HS-5 (cell line): ENCODE measurements at places on chromosomes 16 and 17.

- DNase-seq, result no peak
Observed at GRCh38 chr16:90008708-90009145, 10.5 kb downstream of the DBNDD1 start.

- no peak for DNase-seq
Observed at GRCh38 chr17:47066095-47066494, 87.0 kb upstream of the RPRML start.

GRCh38 chr16:17784073-17784472 lies 313.3 kb upstream of the XYLT1 start:
- DNase-seq, result no peak

DNA sequence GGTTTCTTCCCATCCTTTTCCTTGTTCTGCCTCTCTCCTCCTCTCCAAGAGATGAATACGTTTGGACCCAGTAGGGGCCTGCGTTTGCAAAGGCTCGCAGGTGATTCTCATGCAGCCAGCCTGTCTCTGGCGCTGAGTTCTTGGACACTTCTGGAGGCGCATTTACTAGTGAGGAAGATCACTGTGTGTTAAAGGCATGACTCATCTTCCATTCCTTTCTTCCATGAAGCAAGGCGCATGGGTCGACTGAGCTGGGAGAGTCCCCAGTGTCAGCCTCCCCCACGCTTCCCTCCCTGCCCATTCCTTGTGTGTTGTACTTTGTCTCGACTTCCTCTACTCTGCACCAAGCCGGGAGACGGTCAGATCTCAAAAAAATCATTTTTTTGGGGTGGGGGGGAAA lies 159.9 kb upstream of the EEF2KMT start:
- no peak for DNase-seq

- DNase-seq, result no peak
Observed at GRCh38 chr16:48602356-48603014, 7.5 kb downstream of the N4BP1 start.

DNA sequence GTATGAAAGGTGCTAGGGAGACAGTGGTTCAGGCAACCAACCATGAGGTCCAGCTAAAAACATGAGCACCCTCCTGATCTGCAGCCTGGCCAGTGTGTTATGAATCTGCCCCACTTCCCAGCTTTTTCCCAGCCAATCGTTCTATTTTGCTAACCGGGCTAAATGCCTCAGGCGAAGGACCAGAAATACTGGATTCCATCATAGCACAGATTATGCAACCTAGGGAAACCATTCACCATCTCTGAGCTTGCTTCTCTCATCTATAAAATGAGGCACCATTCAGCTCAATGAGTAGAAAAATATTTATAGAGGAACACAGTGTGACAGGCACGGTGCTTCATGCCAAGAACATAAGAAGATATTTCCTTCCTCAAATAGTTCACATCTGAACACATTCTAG lies 45.2 kb upstream of the NUDT7 start:
- DNase-seq, result no peak

- DNase-seq, result no peak
Observed at GRCh38 chr16:77657016-77657415, 65.3 kb upstream of the NUDT7 start.

DNA sequence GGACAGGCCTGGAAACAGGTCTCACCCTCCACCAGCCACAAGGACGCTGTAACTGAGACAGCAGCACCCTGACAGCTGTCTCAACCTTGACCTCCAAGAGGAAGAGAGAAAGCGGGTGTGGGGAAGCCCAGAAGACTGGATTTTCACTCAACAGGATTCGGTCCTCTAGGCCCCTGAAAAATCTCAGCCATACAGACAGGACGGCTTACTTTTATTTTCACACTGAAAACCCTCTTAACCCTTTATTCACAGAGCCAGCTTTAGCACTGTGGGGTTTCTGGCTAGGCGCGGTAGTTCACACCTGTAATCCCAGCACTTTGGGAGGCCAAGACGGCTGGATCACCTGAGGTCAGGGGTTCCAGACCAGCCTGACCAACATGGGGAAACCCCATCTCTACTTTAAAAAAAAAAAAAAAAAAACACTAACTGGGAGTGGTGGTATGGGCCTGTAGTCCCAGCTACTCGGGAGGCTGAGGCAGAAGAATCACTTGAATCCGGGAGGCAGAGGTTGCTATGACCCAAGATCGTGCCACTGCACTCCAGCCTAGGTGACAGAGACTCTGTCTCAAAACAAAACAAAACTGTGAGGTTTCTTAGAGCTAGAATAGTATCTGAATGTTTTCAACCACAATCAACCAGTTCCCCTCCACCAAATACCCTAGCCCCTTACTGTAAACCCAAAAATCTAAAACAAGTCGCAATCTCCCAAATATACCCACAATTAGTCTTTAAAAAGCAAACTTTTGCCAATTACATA lies 5.3 kb downstream of the ANKRD11 start:
- no peak for DNase-seq

DNA sequence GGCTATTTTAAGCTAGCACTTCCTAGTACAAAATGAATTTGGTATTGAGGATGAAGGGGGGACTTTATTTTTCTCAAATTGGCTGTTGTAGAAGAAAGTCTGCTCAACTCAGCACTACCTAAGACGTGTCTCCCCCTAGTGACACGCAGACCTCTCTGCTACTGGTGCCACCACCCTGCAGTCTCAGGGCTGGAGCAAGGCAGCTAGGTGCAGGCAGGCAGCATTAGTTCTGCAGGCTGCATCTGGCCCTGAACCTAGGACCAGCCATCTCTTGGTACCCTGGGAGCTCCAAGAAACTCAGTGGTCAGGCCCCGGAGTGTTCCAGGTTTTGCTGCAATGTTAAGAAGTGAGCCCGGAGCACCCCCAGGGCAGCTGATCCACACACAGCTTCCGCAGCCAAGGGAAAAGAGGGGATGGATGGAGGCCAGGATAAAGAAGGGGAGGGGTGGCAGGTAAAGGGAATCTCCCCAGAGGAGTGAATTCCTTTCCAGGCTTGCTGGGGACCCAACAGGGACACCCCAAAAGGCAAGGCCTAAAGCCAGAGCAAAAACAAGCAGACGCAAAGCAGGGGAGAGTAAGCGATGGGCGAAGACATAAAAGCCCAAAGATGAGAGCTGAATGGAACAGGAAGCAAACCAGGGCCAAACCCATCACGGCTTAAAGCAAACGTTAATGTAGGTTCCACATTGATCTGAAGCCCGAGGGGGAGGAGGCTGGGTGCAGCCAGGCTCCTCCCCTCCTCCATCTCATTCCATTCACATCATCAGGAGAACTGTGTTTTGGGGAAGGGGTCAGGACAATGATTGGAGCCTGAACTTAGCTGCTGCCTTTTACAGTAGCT lies 200.5 kb downstream of the ZFHX3 start:
- no peak for DNase-seq
